ENCODE measurements at places on chromosomes 2 and 18.

DNA sequence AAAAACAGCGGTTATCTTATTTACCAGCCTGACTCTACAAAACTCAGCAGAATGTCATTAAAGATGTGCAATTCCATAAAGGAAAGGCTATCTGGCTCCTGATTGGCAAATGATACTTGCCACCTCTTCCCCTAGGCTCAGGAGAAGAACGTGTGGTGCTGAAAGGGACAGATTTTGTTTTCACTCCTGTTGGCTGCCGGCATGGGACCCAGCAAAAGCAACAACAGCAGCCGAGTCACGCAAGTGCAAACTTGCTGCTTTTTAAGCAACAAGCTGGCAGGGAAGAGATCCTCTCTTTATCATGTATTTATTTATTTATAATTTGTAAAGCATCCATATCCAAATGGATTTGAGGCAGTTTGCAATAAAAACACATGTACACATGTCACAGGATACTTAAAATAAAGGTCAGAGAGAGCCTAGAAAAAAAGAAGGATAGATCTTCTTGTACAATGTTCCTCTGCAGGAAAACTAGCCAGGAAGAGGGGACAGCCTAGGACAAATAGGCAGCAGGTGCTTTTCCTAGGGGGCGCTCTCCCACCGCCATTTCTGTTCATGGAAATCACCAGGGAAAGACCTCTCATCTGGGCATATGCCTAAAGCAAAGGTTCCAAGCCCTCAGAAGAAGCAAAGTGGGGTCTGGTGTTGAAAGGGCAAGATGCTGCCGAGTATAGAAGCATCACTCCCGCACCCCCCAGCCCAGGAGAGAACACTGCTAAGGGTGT, 799.3 kb downstream of the BCL11A start:
- DNase-seq: no peak

- peak; percentile 94 for DNase-seq
These were observed 81.5 kb upstream of the STON1 start for GRCh38 chr2:48448274-48449061.

DNA sequence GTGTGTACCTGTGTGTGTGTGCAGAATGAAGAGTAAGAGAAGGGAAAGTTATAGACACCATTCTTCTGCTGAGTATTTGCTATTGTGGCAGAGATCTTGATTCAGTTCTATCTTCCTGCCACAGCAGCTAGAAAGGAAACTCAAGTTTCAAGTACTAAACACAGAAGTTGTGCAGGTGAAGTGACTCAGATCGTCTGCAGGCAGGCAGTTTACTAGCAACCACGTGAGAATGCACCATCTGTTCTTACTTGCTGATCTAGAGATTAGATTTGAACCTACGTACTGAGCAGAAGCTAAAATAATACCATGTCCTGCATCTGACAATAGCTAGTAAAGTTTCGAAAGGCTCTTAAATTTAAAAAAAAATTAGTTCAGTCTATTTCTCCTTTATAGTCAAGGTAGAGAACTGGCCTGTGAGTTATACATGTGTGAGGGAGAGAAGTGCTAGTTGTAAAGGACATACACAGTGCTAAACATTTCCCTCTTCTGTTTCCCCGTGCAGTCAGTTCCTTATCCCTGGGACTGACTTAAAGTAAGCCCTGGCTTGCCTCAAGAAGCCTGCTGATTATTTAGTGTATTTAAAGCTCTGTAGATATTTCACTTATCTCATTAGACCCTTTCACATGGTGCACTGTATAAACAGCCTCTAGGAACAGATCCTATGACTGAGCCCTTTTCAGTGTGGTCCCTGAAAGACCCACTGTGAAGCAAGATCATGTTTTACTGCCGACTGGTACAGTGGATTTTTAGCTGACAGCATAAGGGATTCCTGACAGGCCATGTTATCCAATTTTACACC, 45.0 kb downstream of the SLC38A11 start:
- DNase-seq: peak; percentile 95

GRCh38 chr2:32772638-32773447, 145.0 kb downstream of the TTC27 start:
- peak; percentile 58 for DNase-seq

GRCh38 chr2:86074256-86074655, 31.4 kb downstream of the POLR1A start:
- no peak for DNase-seq

All from amniotic epithelial cell (primary cell).